K562 (cell line): ENCODE measurements at places on chromosomes 11 and 22. TPM values are rescaled to one million over a fixed set of nuclear protein-coding genes. Genes with fewer than 3 reads are reported as not detected.
A peak's percentile ranks its signal among the peaks of the same experiment; 100 is the strongest.

- no peak overlapping the region for H3K4me3 ChIP-seq
- peak overlapping the region; percentile 87; the same call in 1 of the 3 replicates for H3K27ac ChIP-seq
- no peaks in the 10 kb centered on the region for H3K36me3 ChIP-seq
- peaks cover 53% of the 10 kb centered on the region for H3K4me1 ChIP-seq
- DNase-seq = no peak
Observed at GRCh38 chr11:72816404-72816990, 2.3 kb downstream of the ATG16L2 start.

CHRNA10 gene
- 1.4 and 1.5 TPM in 2 replicates for total RNA-seq

- peak; percentile 85 for DNase-seq
- H3K36me3 ChIP-seq = no peaks in the 10 kb centered on the region
- no peak overlapping the region for H3K4me3 ChIP-seq
- H3K4me1 ChIP-seq = no peaks in the 10 kb centered on the region
Observed at GRCh38 chr11:79100093-79100910, 340.5 kb downstream of the TENM4 start.

- peak overlapping the region; percentile 82 for H3K4me3 ChIP-seq
- no peaks in the 10 kb centered on the region for H3K27me3 ChIP-seq
Observed at GRCh38 chr11:100686476-100687053, 523 bp upstream of the ARHGAP42 start.

DNA sequence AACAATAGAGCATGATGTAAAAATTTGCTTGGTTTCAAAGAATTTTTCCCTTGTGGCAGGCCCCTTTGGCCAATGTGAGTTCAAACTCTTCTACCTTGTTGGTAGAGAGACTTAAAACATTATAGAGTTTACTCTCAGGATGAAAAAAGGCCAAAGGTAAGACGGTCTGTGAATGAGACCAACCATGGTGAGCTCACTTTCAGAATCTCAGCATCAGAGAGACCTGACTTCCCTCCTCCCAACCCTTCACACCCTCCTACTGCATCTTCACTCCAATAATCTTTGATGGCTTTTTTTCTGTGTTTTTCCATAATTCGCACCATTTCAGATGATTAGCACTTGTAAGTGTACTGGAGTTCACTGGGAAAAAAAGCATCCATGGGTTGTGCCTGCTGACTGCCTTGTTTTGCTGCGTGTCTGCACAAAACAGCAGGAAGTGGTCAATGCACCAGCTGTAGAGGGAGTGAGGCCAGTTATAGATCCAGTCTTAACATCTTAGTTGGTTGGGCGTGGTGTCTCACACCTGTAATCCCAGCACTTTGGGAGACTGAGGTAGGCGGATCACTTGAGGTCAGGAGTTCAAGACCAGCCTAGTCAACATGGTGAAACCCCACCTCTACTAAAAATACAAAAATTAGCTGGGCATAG, 64.1 kb downstream of the SLC1A2 start:
- no peaks in the 10 kb centered on the region for H3K27me3 ChIP-seq
- H3K4me3 ChIP-seq = no peak overlapping the region
- H3K36me3 ChIP-seq = no peaks in the 10 kb centered on the region
- no peak for DNase-seq
- H3K4me1 ChIP-seq = peaks cover 21% of the 10 kb centered on the region
